Stimulated activated CD4-positive, alpha-beta T cell treated with anti-CD3 and anti-CD28 coated beads, Interleukin-1b, Interleukin-23, amount 100 ng/mL, for 1 hour (primary cell): ENCODE measurements at places on chromosomes 3 and 15.

- DNase-seq = no peak
Measured at GRCh38 chr3:71061581-71061980, 521.9 kb downstream of the FOXP1 start.

DNA sequence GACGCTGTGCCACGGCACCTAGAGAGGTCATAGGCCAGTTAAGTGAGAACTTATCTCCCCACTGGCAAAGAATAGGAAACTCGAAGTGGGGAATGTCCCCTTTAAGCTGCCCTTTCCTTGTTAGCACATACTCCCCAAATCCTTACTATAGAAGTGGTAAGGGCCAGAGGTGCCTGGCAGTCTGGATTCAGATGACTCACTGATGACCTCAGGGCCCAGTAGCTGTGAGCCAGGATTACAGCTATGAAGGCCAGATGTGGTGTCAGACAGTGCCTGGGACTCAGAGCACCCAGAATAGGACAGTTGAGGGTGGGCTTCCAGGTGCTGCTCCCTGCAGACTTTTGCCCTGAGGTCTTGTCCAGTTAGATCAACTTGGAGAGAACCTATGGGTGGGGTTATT is 37.7 kb downstream of the PDIA5 start:
- DNase-seq = no peak

GRCh38 chr3:65748326-65748725 is 290.4 kb downstream of the MAGI1 start:
- no peak for DNase-seq

GRCh38 chr3:134937256-134938028 is 142.4 kb downstream of the EPHB1 start:
- DNase-seq = no peak

- no peak for DNase-seq
Measured at GRCh38 chr3:129614927-129615363, 8.5 kb upstream of the PLXND1 start.

DNA sequence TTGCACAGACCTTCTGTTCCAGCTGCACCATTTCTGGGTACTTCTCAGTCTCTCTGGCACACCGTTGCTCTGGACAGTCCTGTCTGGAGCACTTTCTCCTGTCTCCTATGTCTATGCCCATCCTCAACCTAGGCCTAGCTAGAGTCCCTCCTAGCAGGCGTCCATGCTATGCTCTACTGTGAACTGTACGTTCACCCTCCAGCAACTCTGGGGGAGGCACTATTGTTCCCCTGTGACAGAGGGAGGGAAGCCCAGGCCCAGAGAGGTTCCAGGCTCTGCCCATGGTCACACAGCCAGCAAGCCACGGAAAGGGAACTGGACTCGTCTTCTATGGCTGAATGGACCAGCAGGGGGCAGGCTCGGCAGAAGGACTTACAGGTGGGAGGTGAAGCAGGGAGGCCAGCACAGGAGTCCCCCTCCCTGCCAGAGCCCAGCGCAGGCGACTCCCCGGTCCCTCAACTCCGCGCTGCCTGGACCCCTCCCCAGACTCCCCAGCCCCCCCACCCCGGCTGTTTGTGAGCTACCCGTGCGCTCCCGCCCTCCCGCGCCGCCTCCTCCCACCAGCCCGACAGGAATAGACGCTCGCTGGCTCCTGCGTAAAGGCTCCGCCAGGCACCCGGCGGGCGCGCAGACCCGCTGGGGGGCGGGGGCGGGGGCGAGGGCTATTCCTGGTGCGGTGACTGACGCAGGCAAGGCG is 1.7 kb upstream of the LINGO1 start:
- DNase-seq = peak; percentile 37

- no peak for DNase-seq
Measured at GRCh38 chr3:52121464-52121805, 32.8 kb downstream of the POC1A start.
